Left ventricle myocardium inferior (tissue), 1 donor: ENCODE measurements at places on chromosomes 16 and 17.

- no peak for DNase-seq
Measured at GRCh38 chr17:81583589-81584342, 31.6 kb upstream of the FAAP100 start.

- no peak for DNase-seq
Measured at GRCh38 chr16:2710711-2711231, 9.3 kb downstream of the PRSS27 start.

DNA sequence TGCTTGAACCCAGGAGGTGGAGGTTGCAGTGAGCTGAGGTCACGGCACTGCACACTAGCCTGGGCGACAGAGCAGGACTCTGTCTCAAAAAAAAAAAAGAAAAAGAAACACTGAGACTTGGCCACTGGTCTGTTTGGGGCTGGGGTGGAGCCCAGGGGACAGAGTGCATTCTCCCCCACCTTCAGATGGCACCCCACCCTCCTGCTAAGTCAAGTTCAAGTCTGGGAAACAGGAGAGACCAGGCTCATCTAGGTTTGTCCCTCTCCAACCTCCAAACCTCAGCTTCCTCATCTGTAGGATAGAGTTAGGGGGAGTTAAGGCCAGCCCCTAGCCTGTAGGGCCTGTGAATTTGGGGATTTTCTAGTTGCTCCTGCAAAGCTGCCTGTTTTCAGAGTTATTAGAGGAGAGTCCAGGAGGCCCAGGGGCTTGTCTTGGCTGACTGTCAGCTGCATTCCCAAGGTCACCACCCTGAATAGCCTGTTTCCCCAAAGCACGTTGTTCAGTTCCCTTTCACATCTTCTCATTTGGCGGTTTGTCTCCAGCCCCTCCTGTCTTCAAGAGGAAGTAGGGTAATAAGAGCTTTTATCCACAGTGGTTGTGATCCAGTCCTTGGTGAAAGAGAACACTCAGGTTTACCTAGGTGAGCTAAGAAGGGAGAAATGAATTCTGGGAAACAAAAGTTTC is 2.2 kb downstream of the MT3 start:
- DNase-seq, result no peak

DNA sequence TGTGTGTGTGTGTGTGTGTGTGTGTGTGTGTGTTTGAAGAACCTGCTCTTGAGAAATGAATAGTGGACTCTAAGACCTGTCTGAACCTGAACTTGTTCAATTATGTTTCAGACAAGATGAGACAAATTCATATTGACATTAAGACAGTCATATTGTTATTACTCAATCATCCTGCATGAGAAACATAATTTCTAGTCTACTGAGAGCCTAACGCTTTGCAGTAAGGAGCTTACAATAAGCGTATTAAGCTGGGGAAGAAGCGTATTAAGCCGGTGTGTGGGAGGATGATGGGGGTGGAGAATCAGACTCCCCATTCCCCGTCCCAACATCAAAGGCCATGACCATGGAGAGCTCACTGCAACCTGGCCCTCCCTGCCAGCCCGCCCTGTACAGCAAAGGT is 22.4 kb upstream of the MNT start:
- no peak for DNase-seq

- DNase-seq, result no peak
Measured at GRCh38 chr16:69526831-69527655, 38.7 kb upstream of the NFAT5 start.

GRCh38 chr16:88878967-88879787 is 12.7 kb upstream of the PABPN1L start:
- DNase-seq, result no peak

- peak; percentile 60 for DNase-seq
Measured at GRCh38 chr17:58338841-58339754, 10.5 kb upstream of the TSPOAP1 start.

DNA sequence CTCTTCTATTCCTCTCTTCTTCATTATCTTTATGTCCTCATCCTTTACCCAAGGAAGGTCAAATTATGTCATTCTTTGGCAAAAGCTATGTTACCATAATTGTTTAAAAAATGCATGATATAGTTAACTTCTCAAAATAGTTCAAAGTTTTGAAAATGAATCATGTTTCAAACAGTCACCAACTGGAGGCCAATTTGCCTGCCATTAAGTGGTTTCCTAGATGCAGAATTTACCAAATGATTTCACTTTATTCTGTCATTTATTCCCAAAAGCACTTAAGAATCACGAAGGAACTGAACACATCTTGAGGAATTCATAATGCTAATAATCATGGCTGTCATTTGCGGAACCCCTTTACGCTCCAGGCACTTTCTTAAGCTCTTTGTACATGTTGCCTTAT is 190.9 kb upstream of the CDH11 start:
- DNase-seq, result no peak

DNA sequence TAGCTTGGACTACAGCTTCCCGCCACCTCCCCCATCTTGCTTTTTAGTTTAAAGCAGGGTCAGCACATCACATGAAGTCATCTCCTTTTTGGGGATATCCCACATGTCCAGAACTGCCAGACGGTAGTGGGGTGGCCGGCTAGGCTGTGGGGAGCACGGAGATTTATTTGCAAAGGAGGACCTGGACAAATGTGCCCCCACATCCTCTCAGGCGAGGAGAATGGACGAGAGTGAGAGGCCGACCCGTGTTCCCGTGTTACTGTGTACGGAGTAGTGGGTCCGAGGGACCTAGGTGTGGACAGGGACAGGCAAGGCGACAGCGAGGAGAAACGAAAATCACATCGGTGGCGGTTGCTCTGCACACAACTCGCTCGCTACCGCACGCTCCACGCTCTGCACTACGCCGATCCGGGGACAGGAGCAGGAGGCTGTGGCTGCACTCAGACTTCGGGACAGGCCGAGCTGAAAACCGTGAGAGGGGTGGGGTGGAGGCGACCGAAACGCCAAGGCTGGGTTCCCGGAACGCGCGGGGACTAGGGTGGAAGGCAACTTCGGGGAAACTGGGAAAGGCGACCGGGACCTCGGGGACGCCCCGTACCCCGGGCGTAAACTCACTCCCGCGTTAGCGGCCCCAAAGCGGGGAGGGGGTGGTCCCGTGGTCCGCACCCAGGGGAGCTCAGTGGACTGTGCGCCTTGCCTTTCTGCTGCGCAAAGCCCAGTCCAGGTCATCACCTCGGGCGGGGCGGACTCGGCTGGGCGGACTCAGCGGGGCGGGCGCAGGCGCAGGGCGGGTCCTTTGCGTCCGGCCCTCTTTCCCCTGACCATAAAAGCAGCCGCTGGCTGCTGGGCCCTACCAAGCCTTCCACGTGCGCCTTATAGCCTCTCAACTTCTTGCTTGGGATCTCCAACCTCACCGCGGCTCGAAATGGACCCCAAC is at the start of gene MT1A:
MT1A (plus strand) TSS at position 853 of the 937 bp plus-strand sequence; CDS start at position 926, 73 bp downstream.
- DNase-seq, result peak; percentile 83

DNA sequence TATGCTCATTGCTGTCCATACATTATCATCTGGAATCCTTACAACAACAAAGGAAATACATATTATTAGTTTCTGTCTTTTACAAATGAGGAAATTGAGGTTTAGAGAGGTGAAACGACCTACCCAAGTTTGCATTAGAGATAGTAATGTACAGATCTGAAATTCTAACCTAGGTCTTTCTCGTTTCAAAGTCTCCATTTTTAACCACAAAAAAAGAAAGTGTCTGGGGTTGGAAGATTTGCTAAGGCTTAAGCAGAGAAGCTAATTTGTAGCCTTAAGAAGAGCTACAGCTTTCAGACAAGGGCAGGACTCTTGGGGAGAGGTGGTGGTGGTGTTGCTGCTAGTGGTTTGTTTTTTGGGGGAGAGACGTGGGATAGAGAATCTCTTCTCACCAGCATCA is 19.2 kb downstream of the CIITA start:
- no peak for DNase-seq

- no peak for DNase-seq
Measured at GRCh38 chr16:10232757-10233156, 50.5 kb upstream of the GRIN2A start.

DNA sequence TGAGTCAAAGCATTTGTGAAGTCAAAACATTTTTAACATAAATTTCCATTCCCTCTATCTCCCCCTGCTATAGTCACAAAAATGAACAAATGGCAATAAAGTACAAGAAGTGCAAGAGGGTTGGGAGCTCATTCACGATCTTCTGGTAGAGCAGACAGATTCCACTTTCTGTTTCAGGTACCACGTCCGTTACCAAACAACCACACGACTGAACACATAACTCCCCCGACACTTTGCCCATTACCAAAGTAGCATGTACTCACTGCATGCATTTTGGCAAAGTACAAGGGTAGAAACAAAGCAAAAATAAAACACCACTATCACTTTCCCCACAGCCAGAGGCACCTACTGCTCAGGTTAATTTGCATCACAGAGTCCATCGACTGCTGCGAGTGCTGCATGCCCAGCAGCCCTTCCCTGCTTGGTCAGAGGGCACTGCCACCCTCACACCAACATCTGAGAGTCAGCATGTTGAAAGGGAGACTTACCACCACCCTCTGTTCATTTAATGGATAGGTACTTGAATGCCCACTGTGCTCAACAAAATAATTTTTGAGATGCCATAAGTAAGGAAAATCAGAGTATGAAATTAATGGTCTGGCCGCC is 150.3 kb upstream of the AXIN2 start:
- no peak for DNase-seq

- DNase-seq, result peak; percentile 92
Measured at GRCh38 chr17:38749223-38750043, 1.3 kb upstream of the PCGF2 start.

DNA sequence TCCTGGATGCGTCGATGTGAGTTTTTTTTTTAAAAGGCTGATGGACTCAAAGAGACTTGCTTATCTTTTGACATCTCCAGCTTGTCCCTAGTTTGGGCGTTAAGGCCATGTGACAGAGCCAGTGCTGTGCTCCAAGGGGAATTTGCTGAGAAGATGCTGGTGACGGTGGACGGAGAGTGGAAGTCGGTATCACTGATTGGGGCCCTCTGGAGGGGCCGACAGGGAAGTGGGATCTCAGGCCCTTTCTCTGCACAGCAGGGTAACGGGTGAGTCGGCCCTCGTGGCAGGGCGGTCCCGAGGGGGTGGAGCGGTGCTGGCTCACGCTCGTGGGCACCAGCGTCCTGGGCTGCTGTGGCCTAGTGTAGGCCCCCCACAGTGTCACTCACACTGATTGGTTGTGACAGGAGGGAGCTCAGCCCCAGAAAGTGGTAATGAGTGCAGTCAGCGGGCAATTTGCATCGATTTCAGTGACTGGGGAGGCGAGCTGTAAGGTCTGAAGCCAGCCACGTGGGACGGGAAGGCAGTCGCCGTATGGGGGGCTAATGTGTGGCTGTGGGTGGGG is 91.3 kb downstream of the TBC1D16 start:
- DNase-seq, result peak; percentile 12

- peak; percentile 73 for DNase-seq
Measured at GRCh38 chr17:27601069-27601974, 29.7 kb upstream of the LGALS9 start.

- DNase-seq, result peak; percentile 26
Measured at GRCh38 chr17:29376667-29377270, 13.4 kb upstream of the TAOK1 start.

- no peak for DNase-seq
Measured at GRCh38 chr16:49324703-49325102, 43.1 kb upstream of the CBLN1 start.

DNA sequence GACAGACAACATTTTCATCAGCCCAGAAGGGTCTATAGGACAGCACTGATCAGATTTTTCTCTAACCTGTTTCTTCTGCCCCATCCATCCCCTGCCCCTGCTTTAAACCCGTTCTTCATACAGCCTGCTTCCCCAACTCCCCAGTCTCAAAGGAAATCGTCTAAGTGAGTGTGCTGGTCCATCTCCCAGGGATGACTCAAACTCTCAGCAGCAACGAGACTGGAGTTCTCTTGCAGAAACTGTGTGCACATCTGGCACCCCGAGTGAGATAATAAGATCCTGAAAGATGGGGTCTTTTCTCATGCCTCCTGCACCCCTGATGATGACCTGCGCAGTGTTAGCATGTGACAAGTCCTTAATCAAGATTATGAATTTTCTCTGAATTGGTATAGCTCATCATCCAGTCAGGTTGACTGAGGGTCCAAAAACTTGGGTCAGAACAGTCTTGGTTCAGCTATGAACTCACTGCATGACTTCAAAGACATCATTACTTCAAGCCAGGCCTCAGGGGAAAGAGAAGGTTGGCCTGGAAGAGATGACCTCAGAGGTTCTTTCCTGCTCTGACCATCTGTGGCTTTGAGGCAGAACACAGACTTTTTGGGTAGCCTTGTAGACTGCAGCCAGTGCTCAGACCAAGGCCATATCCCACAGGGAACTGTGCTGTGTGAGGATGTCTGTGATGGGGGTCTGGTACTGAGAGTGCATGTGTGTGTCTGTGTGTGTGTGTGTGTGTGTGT is 117.9 kb downstream of the SPACA3 start:
- DNase-seq, result no peak

GRCh38 chr16:69176033-69176800 is 10.7 kb upstream of the SNTB2 start:
- DNase-seq, result no peak

DNA sequence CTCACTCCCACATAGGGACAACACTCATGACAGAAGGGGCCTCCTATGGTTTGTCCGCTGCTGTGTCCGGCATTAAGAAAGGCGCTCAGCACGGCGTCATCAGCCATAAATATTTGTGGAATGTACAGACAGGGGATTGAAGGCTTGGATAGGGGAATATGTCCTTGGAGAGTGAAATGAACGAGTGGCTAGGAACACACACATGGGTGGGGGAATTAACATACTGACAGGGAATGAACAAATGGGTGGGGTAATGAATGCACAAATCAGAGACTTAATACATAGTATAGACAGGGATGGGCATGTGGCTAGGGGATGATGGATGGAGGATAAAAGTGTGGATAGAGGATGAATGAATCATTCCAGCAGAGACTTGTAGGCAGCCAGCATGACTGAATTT is 154.0 kb upstream of the HSBP1 start:
- no peak for DNase-seq

GRCh38 chr16:70784692-70785555 is 16.0 kb downstream of the VAC14 start:
- DNase-seq, result no peak

GRCh38 chr16:22673421-22673831 is 140.5 kb upstream of the HS3ST2 start:
- no peak for DNase-seq

DNA sequence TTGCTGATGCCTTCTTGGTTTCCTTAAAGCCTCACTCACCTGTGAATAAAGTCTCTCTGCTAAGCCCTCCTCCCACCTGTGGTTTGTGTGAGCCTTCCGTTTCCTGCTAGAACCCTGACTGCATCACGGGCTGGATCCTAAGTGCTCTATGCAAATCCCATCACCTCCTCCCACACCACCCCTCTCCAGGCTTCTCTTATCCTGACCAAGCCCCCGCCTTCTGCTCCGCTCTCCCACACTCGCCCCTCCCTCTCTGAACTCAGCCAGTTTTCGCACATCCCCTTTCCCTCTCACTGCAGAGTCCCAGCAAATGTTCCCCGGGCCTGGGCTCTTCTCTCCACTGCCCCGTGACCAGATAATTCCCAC is 51.8 kb downstream of the PIMREG start:
- DNase-seq, result no peak

DNA sequence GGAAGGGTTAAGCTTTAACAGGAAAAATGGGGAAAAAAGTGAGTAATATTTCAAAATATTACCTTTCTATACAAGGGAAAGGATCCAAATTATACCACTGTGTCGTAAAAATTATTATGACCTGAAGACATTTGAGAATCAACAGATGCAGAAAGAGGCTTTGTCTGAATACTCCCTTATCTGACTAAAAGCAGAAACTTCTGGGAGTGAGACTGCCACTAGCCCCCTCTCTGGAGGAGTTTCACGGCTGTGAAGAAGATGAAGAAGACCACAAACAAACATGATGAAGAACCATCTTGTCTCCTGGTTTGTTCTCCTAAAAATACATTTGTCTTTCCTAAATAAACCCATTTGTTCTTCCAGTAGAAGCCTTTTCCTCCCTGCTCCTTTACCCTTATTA is 29.4 kb downstream of the CNTROB start:
- DNase-seq, result no peak
